Activated CD8-positive, alpha-beta T cell treated with anti-CD3 and anti-CD28 coated beads, Interleukin-2, amount 10 ng/mL, durations not matched to agents 7 days and 5 days (primary cell): ENCODE measurements at places on chromosomes 12 and 14. TPM values are rescaled to one million over a fixed set of nuclear protein-coding genes. Genes with fewer than 3 reads are reported as not detected.

DNA sequence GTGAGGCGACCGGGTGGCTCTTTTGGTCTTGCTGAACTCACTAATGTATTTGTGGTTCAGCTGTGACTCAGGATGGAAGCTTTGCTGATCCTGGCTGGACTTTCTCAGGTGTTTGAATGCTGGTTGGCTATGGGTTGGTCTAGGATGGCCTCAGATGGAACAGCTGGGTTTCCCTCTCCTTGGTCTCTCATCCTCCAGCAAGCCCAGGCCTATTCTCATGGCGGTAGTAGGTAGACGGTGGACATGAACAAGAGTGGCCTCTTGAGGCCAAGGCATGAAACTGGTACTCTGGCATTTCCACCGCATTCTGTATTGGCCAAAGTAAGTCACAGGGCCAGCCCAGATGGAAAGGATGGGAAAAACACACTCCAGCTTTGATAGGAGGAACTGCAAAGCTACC lies 11.8 kb upstream of the POLR3B start:
- no peak for DNase-seq

DNA sequence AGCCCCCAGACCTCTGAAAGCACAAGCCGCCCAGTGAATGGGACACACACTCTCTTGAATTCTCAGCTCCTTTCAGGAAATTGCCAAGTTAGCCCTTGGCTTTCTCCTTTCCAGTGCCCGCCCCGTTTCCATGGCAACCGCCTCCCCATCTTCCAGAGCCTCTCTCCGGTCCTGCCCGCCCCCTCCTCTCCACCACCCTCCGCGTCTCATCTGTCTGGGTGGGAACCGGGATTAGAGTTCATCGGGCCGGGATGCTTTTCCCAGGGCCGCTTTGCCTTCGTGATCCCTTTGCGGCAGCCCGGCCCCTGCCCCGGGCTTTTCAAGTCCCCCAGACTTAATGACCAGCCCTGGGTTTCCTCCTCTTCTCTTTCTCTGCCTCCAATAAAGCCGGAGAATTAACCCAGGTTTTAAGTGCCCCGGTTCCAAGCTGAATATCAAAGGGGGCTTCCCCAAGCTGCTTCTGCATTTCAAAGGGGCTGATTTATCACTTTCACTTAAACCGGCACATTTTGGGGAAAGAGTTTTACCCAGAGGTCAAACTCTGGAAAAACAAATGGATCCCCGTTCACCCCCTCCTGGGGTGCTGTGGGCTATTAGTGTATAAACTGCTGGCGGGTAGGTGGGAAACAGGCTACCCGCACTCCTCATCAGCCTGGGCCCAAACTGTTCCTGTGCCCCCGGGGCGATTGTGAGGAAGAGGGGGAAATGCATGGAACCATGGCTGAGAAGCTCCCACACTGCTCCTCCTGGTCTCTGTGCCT lies 101.7 kb downstream of the ZFP36L1 start:
- no peak for DNase-seq

The FOXG1 gene
- not detected for total RNA-seq

- DNase-seq = peak; percentile 79
These were observed 78.6 kb downstream of the ARF6 start for GRCh38 chr14:49971156-49972130.

The GALNT9 gene
- total RNA-seq = not detected

DNA sequence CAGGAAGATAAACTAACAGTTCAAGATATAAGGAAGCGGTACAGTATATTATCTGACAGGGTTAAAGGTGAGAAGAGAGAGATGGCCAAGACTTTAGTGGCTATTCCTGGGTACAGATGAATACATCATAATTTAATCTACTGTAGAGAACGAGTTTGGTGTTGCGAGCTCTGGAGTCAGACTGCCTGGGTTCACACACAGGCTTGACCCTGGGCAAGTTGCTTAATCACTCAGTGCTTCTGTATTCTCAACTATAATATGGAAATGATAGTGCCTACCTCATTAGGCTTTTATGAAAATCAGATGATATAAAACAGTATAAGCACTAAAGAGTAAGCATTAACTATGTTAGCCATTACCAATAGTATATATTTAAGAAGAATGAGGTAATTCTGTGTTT lies 3.5 kb downstream of the PPM1H start:
- no peak for DNase-seq

DNA sequence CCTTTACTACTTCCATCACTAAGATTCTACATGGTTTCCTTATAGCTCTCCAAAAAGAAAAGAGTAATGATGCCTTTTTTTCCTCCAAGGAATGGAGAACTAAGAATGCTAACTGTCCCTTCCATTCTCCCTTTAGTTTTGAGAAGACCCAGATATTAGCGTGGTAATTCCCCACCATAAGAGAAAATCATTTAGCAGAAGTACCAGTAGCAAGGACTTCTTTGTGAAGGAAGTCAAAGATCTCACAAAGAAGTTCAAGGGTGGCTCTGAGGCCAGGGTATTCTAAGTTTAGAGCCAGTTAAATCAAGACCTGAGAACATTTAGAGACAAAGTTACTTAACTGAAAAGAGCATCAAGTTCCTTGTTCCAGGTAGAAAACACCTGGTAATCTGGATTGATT lies 7.3 kb downstream of the USP15 start:
- DNase-seq = no peak

The PROX2 gene
- 0.13 TPM for total RNA-seq

- DNase-seq = peak; percentile 34
These were observed 173.4 kb upstream of the ATP2B1 start for GRCh38 chr12:89882050-89882449.

DNA sequence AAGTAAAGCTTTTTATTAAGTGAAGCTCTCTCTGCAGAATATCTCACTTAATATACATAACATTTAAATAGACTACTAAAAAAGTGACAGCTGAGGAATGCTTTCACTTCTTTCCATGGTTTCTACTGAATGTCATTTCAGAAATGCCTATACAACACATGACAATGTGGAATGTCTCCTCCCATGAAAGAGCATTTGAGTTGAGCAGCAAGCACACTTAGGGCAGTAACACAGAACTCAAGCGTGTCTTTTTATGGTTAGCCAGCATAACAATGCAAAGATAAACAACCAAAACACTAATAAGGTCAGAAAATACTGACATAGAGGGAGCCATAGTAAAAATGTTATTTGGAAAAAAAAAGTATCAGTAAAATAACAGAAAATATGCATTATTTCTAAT lies 9.4 kb downstream of the PPP1R12A start:
- DNase-seq = no peak

- DNase-seq = no peak
These were observed 159.9 kb downstream of the DUSP6 start for GRCh38 chr12:89192429-89192828.

GRCh38 chr14:63295231-63295685 lies 23.5 kb downstream of the GPHB5 start:
- DNase-seq = no peak

The CLEC2B gene
- total RNA-seq = 55.2 TPM

The TRPV4 gene
- not detected for total RNA-seq

GRCh38 chr14:50225974-50226297 lies 5.4 kb downstream of the SOS2 start:
- no peak for DNase-seq

GRCh38 chr14:94827711-94828447 lies 58.0 kb upstream of the GSC start:
- DNase-seq = no peak

- DNase-seq = no peak
These were observed 54.4 kb downstream of the TESC start for GRCh38 chr12:117044790-117045159.

GRCh38 chr12:98419795-98420404 lies 95.5 kb upstream of the TMPO start:
- no peak for DNase-seq

DNA sequence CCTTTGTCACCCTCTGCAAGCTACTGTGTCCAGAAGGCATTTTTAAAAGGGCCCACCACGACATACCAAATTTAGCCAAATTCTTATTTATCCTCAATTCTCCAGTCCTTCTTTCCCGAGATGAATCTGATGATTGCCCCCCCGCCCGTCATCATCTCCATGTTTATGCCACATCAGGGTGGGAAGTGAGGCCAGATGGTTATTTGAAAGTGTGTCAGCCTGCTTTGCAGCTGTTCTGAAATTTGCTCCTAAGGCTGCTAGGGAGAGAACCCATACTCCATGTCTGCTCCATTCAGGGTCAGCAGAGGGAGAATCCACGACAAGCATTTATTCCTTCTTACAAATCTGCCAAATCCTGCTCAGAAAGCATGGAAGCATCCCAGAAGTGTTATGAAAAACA lies 337.8 kb downstream of the ADAMTS20 start:
- DNase-seq = no peak

The TAS2R19 gene
- 2.1 TPM for total RNA-seq
